8988T (cell line): ENCODE measurements at places on chromosomes 5 and 9.

- no peak for DNase-seq
Measured at GRCh38 chr5:36646100-36646499, 39.7 kb downstream of the SLC1A3 start.

GRCh38 chr9:124593200-124593599 lies 86.0 kb upstream of the NR5A1 start:
- no peak for DNase-seq

DNA sequence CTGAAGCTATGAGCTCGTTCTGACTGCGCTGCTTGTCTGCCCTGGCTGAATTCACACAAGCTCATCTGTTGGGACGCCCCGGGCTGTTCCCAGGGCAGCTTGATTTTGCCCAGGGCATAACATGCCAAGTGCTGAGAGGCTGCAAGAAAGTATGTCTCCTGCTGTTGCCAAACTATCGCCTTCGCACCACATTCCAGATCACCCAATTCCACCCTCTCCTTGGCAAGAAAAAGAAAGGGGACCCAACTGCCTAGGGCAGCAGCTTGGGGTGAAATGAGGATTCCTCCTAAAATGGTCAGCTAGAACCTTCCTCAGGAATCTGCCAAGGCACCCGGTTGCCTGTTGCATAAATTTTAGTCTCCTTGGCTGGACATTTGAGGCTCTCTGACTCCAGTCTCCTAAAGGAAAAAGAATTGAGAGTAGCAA lies 21.2 kb downstream of the COL15A1 start:
- DNase-seq: no peak

- no peak for DNase-seq
Measured at GRCh38 chr9:134571326-134571931, 70.2 kb upstream of the COL5A1 start.

DNA sequence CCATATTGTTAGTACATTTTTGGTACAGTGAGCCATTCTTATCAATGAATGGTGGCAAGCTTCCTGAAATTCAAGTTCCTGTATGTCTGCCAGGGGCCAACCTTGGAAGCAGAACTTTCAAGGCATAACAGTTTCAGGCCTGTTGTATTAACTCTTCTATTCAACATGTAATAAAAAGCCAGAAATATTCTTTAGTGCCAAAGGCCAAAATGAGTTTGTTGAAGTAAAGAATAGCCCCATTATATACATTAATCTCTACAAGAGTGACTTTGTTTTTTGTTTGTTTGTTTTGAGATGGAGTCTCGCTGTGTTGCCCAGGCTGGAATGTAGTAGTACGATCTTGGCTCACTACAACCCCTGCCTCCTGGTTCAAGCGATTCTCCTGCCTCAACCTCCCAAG lies 321.3 kb downstream of the KDM4C start:
- no peak for DNase-seq

- DNase-seq: no peak
Measured at GRCh38 chr9:90787771-90788460, 13.7 kb upstream of the SYK start.
